ENCODE measurements at places on chromosomes 13 and 19. TPM values are rescaled to one million over a fixed set of nuclear protein-coding genes. Genes with fewer than 3 reads are reported as not detected.

DNA sequence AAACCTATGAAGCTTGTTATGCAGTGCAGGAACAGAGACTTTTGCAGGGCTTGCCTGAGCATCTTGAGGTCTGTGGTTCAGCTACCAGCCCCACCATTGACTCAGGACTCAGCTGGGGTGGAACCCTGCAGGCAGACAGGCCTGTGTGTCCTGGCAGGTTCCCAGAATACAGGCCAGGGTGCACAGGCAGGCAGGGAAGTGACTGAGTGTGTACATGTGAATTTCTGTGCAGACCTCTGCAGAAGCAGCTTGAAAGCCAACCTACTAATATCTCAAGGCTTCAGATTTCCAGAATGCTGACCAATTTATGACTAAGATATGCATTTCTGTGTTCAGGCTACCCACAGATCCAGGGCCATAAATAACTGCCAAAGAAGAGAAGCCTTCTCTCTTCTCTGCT, 254.4 kb downstream of the DLEU7 start:
- DNase-seq = no peak

DNA sequence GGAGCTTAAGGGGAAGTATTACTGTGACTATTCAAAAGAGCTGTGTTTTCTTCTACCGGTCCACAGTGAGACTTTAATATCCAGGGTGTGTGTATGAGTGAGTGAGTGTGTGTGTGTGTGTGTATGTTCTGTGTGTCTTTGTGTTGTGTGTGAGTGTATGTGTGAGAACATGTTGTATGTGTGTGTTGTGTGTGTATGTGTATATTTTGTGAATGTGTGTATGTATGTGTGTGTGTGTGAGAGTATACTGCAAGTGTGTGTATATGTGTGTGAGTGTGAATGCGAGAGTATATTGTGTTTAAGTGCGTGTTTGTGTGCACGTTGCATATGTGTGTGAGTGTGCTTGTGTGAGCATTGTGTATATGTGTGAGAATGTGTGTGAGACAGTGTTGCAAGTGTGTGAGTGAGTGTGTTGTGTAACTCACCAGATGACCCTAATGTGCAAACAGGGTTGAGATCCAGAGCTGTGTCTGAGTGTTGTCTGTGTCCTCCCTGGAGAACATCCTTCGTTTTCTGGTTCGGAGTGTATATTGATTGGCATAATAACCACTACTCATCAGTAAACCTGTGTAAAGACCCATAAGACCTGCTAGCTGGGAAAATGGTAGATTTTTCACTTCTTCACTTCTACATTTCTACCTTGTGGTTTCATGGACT, 101.1 kb upstream of the RNF113B start:
- no peak for DNase-seq

GRCh38 chr13:52187029-52187423, 27.6 kb upstream of the NEK3 start:
- no peak for DNase-seq

DNA sequence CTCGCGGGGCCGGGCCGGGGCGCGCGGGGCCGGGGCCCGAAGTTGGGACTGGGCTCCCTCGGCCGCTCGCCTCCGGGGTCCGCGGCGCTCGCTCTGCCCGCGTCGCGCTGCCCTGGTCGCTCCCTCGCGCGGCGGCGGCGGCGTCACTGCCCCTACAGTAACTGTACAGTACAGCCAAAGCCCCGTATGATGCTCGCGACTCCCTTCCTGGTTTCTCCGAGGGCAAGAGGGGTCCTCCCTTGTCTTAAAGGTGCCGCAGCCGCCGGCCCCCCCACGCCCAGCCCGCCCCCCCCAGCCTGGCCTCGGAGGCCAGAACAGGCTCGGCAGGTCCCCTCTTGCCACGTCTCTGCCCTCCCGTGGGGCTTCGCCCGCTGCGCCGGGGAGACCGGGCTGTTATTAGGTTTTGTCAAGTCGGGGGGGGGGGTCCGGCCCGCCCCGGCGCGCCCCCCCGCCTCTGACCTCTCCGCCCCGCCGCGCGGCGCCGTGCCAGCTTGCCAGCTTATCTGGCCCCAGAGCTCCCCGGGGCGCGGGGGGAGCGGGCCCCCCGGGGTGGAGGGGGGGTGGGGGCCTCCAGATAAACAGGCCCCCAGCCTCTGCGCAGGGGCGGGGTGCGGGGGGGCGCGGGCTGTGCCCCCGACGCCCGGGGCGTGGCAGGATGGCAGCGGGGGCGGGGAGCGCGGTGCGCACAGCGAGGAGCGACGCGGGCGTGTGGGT, at the start of gene ZBTB7A:
ZBTB7A (minus strand) TSS at position 218 of the 714 bp plus-strand sequence. CDS start 11,667 bp downstream, outside the sequence.
- peak; percentile 81 for DNase-seq

DNA sequence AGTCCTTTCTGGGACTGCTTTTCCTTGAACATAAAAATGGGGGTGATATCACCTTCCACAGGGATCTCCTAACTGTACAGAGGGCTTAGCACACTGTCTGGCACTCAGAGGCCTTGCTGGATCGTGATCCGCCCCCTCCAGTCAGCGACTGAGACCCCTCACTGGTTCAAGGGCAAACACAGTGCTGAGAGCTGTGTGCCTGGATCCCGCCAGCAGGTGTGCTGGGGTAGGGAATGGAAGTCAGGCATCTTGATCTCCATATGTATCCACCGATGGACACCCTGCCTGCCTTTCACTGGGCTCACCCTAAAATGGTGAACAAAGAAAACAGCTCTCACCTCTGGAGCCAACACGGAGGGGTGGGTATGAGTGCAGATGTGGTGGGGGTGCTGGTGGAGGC, 64.3 kb downstream of the IRS2 start:
- no peak for DNase-seq

GRCh38 chr19:4172861-4173473, 9.4 kb downstream of the SIRT6 start:
- no peak for DNase-seq

DNA sequence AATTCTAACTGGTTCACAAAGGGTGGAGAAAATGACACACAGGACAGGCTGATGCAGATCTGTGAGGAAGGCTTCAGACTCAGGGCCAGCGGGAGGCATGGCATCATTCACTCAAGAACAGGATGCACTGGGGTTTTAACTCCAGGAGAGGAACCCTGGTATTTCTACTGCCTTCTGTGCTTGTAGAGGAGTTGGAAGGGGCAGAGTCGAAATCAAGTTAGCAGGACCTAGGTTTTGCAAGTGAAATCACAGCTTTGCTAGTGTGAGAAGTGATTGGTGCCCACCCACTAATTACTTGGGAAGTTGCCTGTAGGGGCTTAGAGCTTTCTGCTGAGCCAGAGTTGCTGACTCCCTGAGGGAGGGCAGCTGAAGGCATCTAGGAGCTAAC, 92.7 kb downstream of the AKAP11 start:
- DNase-seq = no peak

GRCh38 chr19:34589730-34590129, 87.2 kb downstream of the SCGB2B2 start:
- no peak for DNase-seq

DNA sequence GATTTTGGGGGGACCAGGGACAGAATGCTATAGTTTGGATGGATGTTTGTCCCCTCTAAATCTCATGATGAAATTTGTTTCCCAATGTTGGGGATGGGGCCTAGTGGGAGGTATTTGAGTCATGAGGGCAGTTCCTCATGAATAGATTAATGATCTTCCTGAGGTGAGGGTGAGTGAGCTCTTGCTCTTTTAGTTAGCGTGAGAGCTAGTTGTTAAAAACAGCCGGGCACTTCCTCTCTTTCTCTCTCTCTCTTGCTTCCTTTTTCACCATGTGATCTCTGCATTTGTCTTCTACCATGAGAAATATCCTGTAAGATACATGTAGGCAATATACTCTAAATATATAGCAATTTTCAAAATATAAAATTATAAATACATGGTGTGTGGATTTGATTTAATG, 290.8 kb upstream of the PCDH9 start:
- DNase-seq = no peak

DNA sequence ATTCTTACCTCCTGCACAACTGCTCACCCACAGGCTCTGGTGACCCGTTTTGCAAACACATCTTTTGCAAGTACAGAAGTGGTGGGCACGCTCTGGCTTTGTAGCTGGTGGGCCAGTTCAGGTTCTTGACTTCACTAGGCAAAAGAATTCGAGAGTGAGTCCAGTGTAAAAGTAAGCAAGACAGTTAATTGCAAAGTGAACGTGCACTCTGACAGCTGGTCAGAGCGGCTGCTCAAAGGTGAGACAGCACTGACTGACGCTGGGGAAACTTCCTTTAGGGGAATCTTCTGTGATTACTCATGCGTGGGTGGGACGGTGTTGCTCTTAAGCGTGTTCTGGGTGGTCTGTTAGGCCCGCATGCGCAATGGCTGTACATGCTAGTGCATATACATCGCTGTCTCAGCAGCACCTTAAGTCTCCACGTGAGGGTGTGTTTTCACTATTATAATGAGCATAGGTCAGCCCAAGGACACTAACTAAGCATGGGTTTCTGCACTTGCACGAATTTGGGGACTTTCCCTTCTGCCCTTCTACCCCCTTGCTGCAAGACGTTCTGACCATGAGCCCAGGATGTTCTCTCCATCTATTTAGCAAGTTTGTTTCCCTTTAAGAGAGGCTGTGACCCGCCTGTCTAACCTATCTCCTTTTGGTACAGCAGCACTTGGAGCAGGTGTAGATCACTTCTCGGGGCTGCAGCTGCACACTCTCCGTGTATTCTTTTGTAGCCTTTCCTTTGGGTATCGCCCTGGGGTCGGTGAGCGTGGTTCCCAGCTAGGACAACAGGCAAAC, 30.2 kb upstream of the CD33 start:
- DNase-seq = no peak

DNA sequence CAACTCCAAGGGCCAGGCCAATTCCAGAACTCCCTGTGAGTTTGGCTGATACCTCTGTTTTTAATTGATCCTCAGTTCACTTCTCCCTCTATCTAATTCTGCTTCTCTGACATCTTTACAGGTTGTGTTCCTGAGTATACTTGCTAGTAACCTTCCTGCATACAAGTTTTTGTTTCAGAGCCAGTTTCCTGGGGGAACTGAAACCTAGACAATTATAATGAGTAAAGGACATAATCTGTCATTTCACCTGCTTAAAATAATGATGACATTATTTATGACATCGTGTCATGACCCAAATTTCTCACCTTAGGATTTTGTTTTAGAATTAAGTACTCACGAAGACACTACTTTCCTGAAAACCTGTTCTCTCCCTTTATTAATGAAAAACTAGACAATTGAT, 12.5 kb upstream of the MYCBP2 start:
- DNase-seq = no peak

- DNase-seq = no peak
Measured at GRCh38 chr13:22561581-22561980, 619.2 kb upstream of the SGCG start.

GRCh38 chr13:32663660-32664059, 77.4 kb downstream of the PDS5B start:
- DNase-seq = no peak

GRCh38 chr19:18332917-18333530, 7.4 kb upstream of the PGPEP1 start:
- DNase-seq = no peak

DNA sequence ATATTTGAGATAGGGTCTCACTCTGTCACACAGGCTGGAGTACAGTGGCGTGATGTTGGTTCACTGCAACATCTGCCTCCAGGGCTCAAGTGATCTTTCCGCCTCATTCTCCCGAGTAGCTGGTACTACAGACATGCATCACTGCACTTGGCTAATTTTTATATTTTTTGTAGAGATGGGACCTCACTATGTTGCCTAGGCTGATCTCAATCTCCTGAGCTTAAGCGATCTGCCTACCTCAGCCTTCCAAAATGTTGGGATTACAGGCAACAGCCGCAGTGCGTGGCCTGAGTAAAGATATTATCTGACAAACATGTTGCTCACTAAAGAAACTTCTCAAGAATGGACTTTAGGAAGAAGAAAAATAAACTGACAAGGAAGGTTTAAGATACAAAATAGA, 125.4 kb upstream of the ABCC4 start:
- DNase-seq = no peak

DNA sequence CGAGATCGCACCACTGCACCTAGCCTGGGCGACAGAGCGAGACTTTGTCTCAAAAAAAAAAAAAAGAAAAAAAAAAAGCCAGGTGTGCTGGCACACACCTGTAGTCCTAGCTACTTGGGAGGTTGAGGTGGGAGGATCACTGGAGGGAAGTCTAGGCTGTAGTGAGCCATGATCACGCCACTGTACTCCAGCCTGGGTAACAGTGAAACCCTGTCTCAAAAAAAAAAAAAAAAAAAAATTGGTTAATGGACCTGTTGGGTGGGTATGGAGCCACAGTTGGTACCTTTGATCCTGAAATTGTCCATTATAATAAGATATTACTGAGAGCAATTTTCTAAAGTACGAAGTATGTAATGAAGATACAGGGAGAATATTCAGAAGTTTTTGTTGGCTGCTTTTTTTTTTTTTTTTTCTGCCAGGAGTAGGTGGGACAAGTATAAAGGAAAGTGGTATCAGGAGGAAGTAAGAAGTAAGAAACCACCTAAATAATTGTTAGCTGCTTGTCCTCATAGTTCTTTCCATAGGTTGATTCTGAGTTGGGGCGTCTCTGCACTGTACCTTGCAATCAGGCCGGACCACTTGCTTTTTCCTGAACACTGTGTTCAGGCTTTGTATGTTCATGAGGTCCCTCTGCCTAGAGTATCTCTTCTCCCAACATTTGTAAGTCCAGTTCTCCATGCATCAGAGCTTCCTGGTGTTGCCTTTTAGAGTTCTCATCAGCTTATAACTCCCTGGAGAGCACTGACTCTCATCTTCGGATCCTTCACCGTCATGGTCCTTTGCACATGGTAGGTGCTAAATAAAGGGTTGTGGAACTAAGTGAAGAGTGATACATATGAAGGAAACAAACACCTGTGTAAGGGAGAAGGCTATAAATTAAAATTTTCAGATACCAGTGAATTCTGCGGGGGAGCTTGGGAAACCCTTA, 31.7 kb downstream of the ARHGAP35 start:
- no peak for DNase-seq

GRCh38 chr19:42132030-42132628, at the start of gene POU2F2:
Gene POU2F2 (minus strand): TSS chr19:42132446. CDS start chr19:42132411, 35 bp downstream.
- no peak for DNase-seq

DNA sequence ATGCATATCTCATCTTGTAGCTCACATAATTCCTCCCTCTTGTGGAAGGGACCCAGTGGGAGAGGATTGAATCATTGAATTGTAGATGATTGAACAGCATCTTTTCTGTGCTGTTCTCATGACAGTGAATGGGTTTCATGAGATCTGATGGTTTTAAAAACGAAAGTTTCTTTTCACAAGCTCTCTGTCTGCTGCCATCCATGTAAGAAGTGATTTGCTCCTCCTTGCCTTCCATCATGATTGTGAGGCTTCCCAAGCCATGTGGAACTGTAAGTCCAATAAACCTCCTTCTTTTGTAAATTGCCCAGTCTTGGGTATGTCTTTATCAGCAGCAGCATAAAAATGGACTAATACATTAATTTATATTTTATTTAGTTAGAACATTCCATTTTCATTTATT, 19.6 kb upstream of the ZNF675 start:
- no peak for DNase-seq

PLIN4 gene
- total RNA-seq = 193 TPM

CLIP3 gene
- 3.2 TPM for total RNA-seq

KIR2DL4 gene
- not detected for total RNA-seq

DPY19L3 gene
- 9.9 TPM for total RNA-seq

ZNF808 gene
- 9.4 TPM for total RNA-seq

ZIM2 gene
- total RNA-seq = 3.2 TPM

SLC1A6 gene
- not detected for total RNA-seq

Data from gastrocnemius medialis (tissue), 4 donors.